ENCODE measurements at places on chromosomes 7 and 10. TPM values are rescaled to one million over a fixed set of nuclear protein-coding genes. Genes with fewer than 3 reads are reported as not detected.

DNA sequence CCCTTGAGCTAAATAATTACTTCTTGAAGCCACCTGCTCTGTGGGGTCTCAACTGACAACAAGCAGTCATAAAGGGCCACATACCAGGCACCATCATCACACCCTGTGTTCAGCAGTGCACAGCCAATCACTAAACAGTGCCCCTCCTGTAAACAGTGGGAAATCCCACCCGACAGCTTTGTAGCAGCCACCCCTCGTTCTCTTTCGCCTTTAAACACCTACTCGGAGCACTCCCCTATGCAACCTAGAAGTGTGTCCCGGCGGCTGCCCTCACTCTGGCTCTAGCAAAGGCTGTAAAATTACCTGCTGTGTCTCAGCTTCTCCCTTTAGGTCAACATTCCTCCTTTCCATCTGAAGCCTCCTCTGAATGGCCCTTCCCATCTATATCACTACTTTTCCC is 111.9 kb downstream of the TCERG1L start:
- H3K4me3 ChIP-seq: no peak overlapping the region
- H3K36me3 ChIP-seq: no peaks in the 10 kb centered on the region
- H3K4me1 ChIP-seq: no peaks in the 10 kb centered on the region
- H3K27me3 ChIP-seq: peaks cover 2% of the 10 kb centered on the region
- H3K27ac ChIP-seq: no peak overlapping the region

GRCh38 chr7:134936893-134937510 is 49.3 kb upstream of the AGBL3 start:
- H3K4me3 ChIP-seq: no peak overlapping the region
- no peaks in the 10 kb centered on the region for H3K27me3 ChIP-seq
- DNase-seq: no peak

The MLXIPL gene
- 0.30 TPM for total RNA-seq

DNA sequence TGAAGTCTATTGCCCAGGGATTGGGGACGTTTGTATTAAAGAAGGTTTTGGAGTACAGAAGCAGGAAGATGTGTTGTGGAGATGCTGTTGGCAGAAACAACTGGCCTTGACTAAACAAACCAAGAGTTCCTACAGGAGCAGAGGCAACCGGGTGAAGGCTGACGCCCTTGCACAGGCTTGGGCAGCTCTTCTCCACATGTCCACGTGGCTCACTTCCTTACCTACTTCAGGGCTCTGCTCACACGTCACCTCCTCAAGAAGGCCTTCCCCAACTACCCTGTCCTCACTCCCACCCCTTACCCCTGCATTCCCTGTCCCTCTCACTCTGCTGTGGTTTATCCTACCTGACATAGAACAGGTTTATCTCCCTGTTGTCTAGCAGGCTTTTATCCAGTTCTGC is 59.9 kb upstream of the JAZF1 start:
- peaks cover 3% of the 10 kb centered on the region for H3K4me1 ChIP-seq
- no peak overlapping the region for H3K4me3 ChIP-seq
- H3K27ac ChIP-seq: no peak overlapping the region
- DNase-seq: no peak
- H3K36me3 ChIP-seq: no peaks in the 10 kb centered on the region
- H3K27me3 ChIP-seq: no peaks in the 10 kb centered on the region

GRCh38 chr10:131013281-131013912 is 298.1 kb downstream of the TCERG1L start:
- no peak overlapping the region for H3K4me3 ChIP-seq
- no peak for DNase-seq
- H3K27me3 ChIP-seq: peaks cover 17% of the 10 kb centered on the region
- no peaks in the 10 kb centered on the region for H3K36me3 ChIP-seq
- no peak overlapping the region for H3K27ac ChIP-seq

- no peak for DNase-seq
- H3K27ac ChIP-seq: no peak overlapping the region
- no peak overlapping the region for H3K4me3 ChIP-seq
- no peaks in the 10 kb centered on the region for H3K36me3 ChIP-seq
These were observed 169.3 kb upstream of the NFE2L3 start for GRCh38 chr7:25982684-25983083.

The TMEM26 gene
- total RNA-seq: not detected

DNA sequence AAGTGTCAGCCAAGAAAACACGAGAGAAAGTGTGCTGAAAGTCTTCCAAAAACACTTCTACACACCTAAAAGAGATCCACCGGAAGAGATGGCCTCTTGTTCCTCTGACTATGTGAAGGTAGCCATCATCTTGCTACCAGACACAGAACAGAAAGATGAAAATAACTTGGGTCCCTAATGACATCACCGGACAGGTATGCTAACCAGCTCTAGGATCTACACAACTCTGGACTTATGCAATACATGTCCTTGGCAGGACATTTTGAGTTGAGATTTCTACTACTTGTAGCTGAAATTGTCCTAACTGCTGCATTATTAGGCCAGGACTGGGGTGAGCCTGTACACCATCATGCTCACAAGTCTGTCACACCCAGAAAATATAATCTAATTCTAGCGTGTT is 358.7 kb downstream of the ELMO1 start:
- H3K4me3 ChIP-seq: no peak overlapping the region
- no peaks in the 10 kb centered on the region for H3K27me3 ChIP-seq
- H3K4me1 ChIP-seq: no peaks in the 10 kb centered on the region
- no peak overlapping the region for H3K27ac ChIP-seq

DNA sequence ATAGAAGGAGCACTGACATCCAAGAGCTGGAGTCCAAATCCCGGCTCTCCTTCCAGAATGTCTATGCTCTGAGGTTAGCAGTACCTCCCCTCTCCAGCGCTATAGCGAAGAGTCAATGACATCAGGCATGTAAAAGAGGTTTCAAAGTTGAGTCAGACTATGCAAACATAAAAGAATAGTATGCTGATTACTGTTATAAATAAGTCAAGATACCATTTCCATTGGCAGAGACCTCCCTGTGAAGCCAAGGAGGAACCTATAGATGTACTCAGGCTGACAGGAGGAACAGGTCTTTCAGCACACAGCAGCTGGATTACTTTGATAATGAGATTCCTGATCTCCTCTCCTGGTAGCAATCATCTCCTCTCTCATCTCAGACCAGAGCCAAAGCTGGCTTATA is 103.9 kb upstream of the EFCAB10 start:
- no peaks in the 10 kb centered on the region for H3K27me3 ChIP-seq
- peaks cover 2% of the 10 kb centered on the region for H3K36me3 ChIP-seq
- no peak overlapping the region for H3K27ac ChIP-seq
- no peak for DNase-seq

GRCh38 chr10:115093286-115093775 is at the start of gene ATRNL1:
Gene ATRNL1, plus strand, starts transcription at chr10:115093365. Its CDS starts 386 bp downstream, at chr10:115093751.
- H3K4me1 ChIP-seq: peaks cover 8% of the 10 kb centered on the region
- peak within 1 kb of the TSS; percentile 57 for H3K4me3 ChIP-seq
- peaks cover 20% of the 10 kb centered on the region for H3K27me3 ChIP-seq

DNA sequence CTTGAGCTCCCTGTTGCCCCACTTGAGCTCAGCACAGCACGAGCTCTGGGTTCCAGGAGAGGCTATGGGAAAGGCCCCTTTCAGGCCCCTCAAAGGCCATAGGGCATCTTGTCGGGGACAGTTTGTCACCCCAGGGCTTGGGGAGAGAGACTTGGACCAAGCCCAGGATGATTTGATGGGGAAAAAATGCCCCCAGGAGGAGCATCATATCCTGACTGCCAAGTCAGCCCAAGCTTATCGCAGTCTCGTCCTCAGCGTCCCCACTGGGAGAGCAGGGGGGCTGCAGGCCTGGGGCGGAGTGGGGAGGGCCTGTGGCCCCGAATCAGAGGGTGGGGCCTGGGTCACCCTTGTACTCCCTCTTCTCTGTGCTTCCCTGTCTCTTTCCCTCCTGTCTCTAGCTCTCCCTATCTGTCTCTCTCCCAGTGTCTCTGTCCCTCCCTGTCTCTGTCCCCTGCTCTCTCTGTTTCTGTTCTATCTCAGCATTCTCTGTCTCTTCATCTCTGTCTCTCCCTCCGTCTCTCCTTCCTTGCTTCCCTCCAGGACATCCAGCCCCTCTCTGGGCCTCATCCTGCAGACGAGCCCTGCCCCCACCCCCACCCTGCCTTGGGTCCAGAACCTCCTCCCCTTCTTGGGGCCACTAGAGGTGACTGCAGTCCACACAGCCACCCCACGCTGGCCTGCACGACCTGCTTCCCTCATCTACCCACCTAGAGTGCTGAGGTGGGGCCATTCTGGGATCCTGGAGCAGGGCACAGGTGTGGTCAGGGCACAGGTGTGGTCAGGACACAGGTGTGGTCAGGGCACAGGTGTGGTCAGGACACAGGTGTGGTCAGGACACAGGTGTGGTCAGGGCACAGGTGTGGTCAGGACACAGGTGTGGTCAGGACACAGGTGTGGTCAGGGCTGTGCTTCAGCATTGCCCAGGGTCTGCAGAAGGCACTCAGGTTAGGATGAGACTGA is 17.3 kb upstream of the GRIFIN start:
- no peak for DNase-seq
- H3K36me3 ChIP-seq: no peaks in the 10 kb centered on the region
- peaks cover 63% of the 10 kb centered on the region for H3K27me3 ChIP-seq
- no peak overlapping the region for H3K4me3 ChIP-seq
- peaks cover 12% of the 10 kb centered on the region for H3K4me1 ChIP-seq

- no peak for DNase-seq
- H3K4me3 ChIP-seq: no peak overlapping the region
- no peaks in the 10 kb centered on the region for H3K27me3 ChIP-seq
- H3K4me1 ChIP-seq: no peaks in the 10 kb centered on the region
- no peaks in the 10 kb centered on the region for H3K36me3 ChIP-seq
These were observed 17.3 kb downstream of the VWDE start for GRCh38 chr7:12386313-12386740.

- peaks cover 1% of the 10 kb centered on the region for H3K36me3 ChIP-seq
- no peak overlapping the region for H3K27ac ChIP-seq
These were observed 20.0 kb upstream of the CRYGN start for GRCh38 chr7:151459726-151460473.

The CRYGN gene
- total RNA-seq: 0.98 TPM

The ANKRD30A gene
- total RNA-seq: not detected

The C1QL3 gene
- not detected for total RNA-seq

- no peaks in the 10 kb centered on the region for H3K36me3 ChIP-seq
- peaks cover 17% of the 10 kb centered on the region for H3K27me3 ChIP-seq
- H3K4me1 ChIP-seq: peaks cover 3% of the 10 kb centered on the region
- DNase-seq: no peak
- H3K4me3 ChIP-seq: no peak overlapping the region
These were observed 167.7 kb upstream of the PPP1R3A start for GRCh38 chr7:114086537-114086913.

GRCh38 chr7:47683485-47683898 is 101.6 kb upstream of the TNS3 start:
- no peaks in the 10 kb centered on the region for H3K27me3 ChIP-seq
- H3K4me1 ChIP-seq: no peaks in the 10 kb centered on the region
- DNase-seq: no peak
- H3K36me3 ChIP-seq: no peaks in the 10 kb centered on the region
- no peak overlapping the region for H3K4me3 ChIP-seq

The GRM8 gene
- total RNA-seq: not detected

- no peak overlapping the region for H3K27ac ChIP-seq
- no peak for DNase-seq
- H3K36me3 ChIP-seq: no peaks in the 10 kb centered on the region
These were observed 913.9 kb upstream of the AUTS2 start for GRCh38 chr7:68684246-68684839.

- no peak for DNase-seq
- no peak overlapping the region for H3K4me3 ChIP-seq
- no peaks in the 10 kb centered on the region for H3K36me3 ChIP-seq
- no peak overlapping the region for H3K27ac ChIP-seq
- no peaks in the 10 kb centered on the region for H3K4me1 ChIP-seq
These were observed 6.8 kb downstream of the NAMPT start for GRCh38 chr7:106277976-106278375.

The TET1 gene
- total RNA-seq: 1.6 TPM

The GJD4 gene
- not detected for total RNA-seq

The ZNF92 gene
- 18.0 TPM for total RNA-seq

DNA sequence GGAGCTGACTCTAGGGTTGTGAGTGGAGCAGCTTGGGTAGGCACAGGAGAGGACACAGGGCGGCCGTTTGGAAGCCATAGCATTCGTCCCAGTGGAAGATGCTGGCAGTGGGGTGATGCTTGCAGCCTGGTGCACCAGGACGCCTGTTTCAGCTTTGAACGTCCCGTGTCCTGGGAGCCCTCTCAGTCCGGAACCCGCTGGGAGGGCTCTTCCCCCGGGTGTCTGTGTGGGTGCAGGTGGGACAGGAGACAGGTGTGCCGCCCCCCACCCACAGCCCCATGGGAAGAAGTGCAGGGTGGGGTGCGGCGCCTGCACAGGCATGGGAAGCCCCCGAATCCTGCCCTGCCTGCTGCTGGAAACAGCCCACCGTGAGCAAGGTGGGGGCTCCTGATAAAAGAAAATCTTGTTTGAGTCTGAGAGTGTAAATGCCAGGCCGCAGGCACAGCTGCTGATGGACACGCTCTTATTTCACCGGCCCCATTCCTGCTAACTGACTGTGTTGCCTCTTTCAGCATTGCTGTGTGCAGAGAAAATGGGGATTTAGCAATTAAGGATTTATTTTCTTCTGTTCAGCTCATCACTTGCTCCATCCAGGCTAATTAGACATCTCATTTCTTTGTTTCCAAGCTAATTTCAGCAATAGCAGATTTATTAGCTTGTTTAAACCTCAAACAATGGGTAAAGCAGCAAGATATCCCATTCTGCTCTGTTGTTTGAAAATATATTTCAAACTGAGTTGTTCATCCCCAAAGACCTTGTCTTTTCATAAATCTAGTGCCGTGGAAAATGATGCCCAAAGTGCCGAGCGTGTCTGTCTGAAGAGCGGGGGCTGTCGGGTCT is 54.9 kb upstream of the DPYSL4 start:
- no peaks in the 10 kb centered on the region for H3K27me3 ChIP-seq
- no peaks in the 10 kb centered on the region for H3K4me1 ChIP-seq
- no peak overlapping the region for H3K4me3 ChIP-seq
- DNase-seq: no peak
- no peak overlapping the region for H3K27ac ChIP-seq
- no peaks in the 10 kb centered on the region for H3K36me3 ChIP-seq

The SLC26A5 gene
- not detected for total RNA-seq

The ABCB1 gene
- total RNA-seq: 46.4 TPM

DNA sequence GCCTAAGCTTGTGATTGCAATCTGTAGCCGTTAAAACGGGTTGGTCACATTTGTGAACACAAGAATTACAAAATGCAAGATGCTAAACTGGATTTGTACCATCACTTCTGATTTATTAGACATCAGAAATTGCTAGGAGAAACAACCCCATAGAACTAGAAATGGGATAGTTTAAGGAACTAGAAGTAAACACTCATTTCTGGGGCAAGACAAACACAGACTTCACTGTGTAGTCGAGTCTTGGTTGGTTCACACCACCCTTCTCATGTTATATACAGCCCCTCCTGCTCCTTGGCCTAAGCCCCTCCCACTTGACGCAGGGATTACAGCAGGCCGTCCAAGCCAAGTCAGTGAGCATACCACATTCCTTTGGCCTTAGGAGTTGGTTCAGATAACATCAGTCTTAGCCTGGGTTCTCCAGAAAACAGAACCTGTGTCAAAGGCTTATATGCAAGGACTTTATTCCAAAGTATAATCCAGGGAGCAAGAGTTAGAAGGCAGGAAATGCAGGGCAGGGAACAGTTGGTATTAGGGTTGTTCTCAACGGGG is 2.0 kb upstream of the NRAP start:
- DNase-seq: no peak
- no peaks in the 10 kb centered on the region for H3K36me3 ChIP-seq
- H3K27ac ChIP-seq: no peak overlapping the region
- H3K27me3 ChIP-seq: no peaks in the 10 kb centered on the region
- no peak overlapping the region for H3K4me3 ChIP-seq
